ENCODE measurements at places on chromosomes 1 and 21.
A peak's percentile ranks its signal among the peaks of the same experiment; 100 is the strongest.

GRCh38 chr1:211843507-211844298, 13.1 kb upstream of the LPGAT1 start:
- H3K36me3 ChIP-seq = no peaks in the 10 kb centered on the region
- no peaks in the 10 kb centered on the region for H3K27me3 ChIP-seq
- H3K4me3 ChIP-seq = no peak overlapping the region
- H3K4me1 ChIP-seq = no peaks in the 10 kb centered on the region
- DNase-seq = no peak

DNA sequence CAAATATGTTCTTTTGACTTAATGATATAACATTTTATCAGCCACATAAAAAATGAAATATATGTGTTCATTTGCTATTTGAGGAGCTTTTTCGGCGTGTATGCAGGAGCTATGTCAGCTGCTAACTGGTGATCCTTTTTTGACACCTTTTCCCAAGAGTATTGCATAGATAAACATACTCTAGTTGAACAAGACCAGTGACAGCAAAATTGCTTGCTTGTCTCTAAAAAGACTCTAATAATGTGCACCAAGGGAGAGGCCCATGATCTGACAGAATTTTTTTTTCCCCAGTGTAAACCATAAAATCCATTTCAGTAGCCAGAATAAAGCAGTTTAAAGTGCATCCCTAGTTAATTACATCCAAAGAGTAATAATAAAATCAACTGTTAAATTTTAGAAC, 103.6 kb upstream of the BARHL2 start:
- DNase-seq = no peak
- H3K4me1 ChIP-seq = no peaks in the 10 kb centered on the region
- H3K27me3 ChIP-seq = no peaks in the 10 kb centered on the region
- H3K4me3 ChIP-seq = no peak overlapping the region
- H3K36me3 ChIP-seq = no peaks in the 10 kb centered on the region

- no peak overlapping the region for H3K27ac ChIP-seq
- H3K36me3 ChIP-seq = no peaks in the 10 kb centered on the region
- no peak overlapping the region for H3K4me3 ChIP-seq
- DNase-seq = no peak
- H3K27me3 ChIP-seq = no peaks in the 10 kb centered on the region
Measured at GRCh38 chr1:15358565-15359133, 51.0 kb upstream of the EFHD2 start.

DNA sequence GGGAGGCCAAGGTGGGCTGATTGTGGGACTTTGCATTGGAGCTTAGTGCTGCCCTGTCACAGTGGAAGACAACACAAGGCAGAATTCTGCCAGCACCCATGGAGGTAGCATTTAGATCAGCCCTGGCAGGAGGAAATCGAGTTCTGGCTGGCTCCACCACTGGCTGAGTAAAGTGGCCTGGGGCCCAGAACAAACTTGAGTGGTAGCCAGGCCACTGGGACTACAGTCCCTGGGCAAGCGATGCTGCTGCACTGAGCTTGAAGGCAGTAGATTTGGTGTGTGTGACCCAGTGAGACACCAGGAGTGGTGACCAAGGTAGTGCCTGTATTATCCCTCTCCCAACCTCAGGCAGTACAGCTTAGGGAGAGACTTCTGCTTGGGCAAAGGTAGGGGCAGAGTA, 22.5 kb upstream of the UHMK1 start:
- H3K4me1 ChIP-seq = no peaks in the 10 kb centered on the region
- no peak overlapping the region for H3K27ac ChIP-seq
- no peaks in the 10 kb centered on the region for H3K27me3 ChIP-seq
- DNase-seq = no peak
- H3K4me3 ChIP-seq = no peak overlapping the region
- no peaks in the 10 kb centered on the region for H3K36me3 ChIP-seq

- H3K36me3 ChIP-seq = no peaks in the 10 kb centered on the region
- H3K27ac ChIP-seq = no peak overlapping the region
- no peak overlapping the region for H3K4me3 ChIP-seq
Measured at GRCh38 chr1:10912441-10912840, 100.0 kb upstream of the TARDBP start.

DNA sequence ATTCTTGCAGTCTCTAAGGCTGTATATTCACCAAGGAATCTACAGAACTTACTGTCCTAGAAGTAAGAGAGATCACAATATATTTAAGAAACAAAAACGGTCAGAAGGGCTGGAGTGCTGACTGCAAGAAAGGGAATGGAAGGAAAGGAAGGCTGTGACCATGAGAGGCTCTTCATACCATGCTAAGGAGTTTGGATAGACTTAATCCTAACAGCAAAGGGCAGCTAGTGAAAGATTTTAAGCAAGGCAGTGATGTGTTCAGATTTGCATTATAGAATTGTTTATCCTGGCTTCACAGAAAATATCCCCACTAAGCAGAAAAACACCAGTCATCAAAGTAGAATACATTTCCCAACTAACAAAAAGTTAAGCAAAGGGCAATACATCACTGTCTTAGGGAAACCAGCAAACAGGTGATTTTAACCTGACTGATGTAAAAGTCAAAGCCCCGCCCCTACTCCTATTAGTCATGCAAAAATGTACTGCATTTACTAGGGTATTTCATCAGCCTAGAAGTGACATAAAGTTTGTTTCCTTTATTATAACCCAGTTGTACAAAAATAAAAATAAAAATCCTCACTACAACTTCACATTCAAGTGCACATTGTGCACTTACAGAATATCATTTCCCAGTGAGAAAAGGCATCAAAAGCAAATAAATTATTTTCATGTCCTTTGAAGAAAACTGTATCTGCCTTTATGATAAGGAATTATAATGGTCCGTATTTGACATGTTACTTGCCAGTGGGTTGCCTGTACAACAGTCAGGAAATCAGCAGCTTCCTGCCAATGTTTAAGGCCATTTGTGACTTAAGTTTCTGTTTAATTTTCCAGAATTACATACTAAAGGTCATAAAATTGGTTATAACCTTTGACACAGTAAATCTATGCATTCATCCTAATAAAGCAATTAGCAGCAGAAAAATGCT, 17.2 kb downstream of the JAK1 start:
- H3K4me3 ChIP-seq = no peak overlapping the region
- no peaks in the 10 kb centered on the region for H3K27me3 ChIP-seq
- no peak overlapping the region for H3K27ac ChIP-seq
- no peaks in the 10 kb centered on the region for H3K36me3 ChIP-seq

DNA sequence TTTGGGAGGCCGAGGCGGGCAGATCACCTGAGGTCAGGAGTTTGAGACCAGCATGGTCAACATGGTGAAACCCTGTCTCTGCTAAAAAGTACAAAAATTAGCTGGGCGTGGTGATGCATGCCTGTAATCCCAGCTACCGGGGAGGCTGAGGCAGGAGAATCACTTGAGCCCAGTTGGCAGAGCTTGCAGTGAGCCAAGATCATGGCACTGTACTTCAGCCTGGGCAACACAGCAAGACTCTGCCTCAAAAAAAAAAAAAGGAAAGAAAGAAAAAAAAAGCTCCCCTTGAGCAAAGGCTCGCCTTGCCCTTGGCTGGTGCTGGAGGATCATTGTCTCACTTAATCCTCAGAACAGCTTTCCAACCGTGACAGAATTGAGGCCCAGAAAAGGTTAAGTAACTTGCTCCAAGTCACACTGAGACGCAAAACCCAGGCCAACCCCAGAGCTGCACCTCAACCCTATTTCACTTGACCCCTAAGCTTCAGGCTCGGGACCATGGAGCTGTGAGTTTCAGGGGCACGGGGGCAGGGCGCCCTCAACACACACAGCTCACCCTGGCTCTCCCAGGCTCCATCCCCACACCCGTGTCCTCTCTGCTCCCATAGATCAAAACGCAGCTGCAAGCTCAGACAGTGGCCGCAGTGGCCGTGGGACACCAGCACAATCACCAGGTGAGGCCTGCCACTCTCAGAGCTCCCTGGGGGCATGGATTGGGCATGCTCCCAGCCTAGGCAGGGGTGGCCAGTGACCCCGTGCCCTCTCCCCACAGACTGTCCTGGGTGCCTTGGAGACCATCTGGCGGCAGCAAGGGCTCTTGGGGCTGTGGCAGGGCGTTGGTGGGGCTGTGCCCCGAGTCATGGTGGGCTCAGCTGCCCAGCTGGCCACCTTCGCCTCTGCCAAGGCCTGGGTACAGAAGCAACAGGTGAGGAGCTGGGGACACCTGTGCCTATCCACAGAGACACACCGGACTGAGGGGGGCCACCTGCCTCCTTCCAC, 1.6 kb downstream of the SLC25A34 start:
- H3K36me3 ChIP-seq = peaks cover 5% of the 10 kb centered on the region
- peaks cover 63% of the 10 kb centered on the region for H3K4me1 ChIP-seq
- H3K27me3 ChIP-seq = no peaks in the 10 kb centered on the region

GRCh38 chr1:205470131-205470530, 14.3 kb upstream of the BLACAT1 start:
- H3K27me3 ChIP-seq = no peaks in the 10 kb centered on the region
- no peaks in the 10 kb centered on the region for H3K36me3 ChIP-seq
- H3K4me3 ChIP-seq = no peak overlapping the region

DNA sequence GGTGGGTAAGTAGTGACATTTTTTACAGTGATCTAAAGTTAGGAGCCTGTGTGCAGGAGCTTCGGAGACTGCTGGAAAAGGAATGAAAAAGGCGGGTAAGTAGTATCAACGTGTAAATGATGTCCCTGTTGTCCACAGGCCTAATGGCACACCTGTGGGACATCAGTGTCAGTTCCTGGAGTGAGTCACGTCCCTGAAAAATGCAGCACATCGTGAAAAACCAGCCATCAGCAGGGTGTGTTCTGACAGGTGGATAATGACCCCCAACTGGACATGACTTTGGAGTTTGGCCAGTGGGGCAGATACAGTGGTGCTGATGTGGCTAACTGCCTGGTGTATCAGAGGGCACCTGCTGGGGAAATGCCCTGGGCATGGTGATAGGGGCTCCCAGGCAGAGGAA, 12.0 kb upstream of the PRDM15 start:
- DNase-seq = no peak
- no peak overlapping the region for H3K4me3 ChIP-seq
- H3K27me3 ChIP-seq = no peaks in the 10 kb centered on the region
- H3K4me1 ChIP-seq = peaks cover 6% of the 10 kb centered on the region
- H3K36me3 ChIP-seq = peaks cover 2% of the 10 kb centered on the region

GRCh38 chr1:195876792-195877191, 731.4 kb downstream of the KCNT2 start:
- no peak overlapping the region for H3K27ac ChIP-seq
- no peaks in the 10 kb centered on the region for H3K27me3 ChIP-seq
- no peak overlapping the region for H3K4me3 ChIP-seq
- DNase-seq = no peak
- no peaks in the 10 kb centered on the region for H3K4me1 ChIP-seq

GRCh38 chr1:186806477-186806876, 22.3 kb upstream of the PLA2G4A start:
- DNase-seq = no peak
- H3K4me3 ChIP-seq = no peak overlapping the region
- no peaks in the 10 kb centered on the region for H3K4me1 ChIP-seq
- H3K27ac ChIP-seq = no peak overlapping the region
- no peaks in the 10 kb centered on the region for H3K36me3 ChIP-seq
- H3K27me3 ChIP-seq = no peaks in the 10 kb centered on the region

DNA sequence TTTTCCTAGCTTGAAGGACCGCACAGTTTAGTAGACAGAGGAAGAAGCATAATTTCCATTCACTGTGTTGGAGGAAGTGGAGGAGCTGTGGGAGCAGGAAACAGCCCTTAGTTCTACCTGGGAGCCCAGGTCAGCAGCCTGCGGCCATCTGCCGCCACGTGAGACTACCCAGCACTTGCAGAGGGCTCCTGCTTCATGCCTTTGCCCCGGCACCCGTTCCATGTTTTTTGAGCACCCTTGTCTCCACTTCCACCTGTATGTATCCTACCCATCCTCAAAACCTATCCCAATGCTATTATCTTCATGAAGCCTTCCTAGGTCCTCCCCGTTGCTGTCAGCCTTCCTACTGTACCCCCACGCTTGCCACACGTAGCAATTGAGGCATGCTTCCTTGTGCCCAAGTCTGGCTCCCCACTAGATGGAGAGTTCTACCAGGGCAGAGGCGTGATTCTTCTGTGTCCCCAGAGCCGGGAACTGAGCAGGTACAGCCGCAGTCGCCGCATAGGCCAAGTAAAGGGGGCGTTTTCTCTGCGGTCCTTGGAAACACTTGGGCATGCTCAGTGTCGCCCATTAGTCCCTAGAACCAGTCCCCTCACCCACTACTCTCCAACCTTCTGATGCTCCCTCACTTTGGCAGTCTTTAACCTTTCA, 1.9 kb downstream of the SLC6A9 start:
- no peaks in the 10 kb centered on the region for H3K36me3 ChIP-seq
- no peaks in the 10 kb centered on the region for H3K27me3 ChIP-seq
- peak overlapping the region; percentile 45 for H3K4me3 ChIP-seq
- peak overlapping the region; percentile 91 for H3K27ac ChIP-seq
- H3K4me1 ChIP-seq = peaks cover 25% of the 10 kb centered on the region
- peak; percentile 33 for DNase-seq

- no peaks in the 10 kb centered on the region for H3K36me3 ChIP-seq
Measured at GRCh38 chr1:26060832-26061574, 6.4 kb downstream of the TRIM63 start.

GRCh38 chr1:84737590-84737989, 47.3 kb upstream of the SSX2IP start:
- H3K36me3 ChIP-seq = no peaks in the 10 kb centered on the region
- H3K27me3 ChIP-seq = no peaks in the 10 kb centered on the region
- no peak for DNase-seq
- no peak overlapping the region for H3K4me3 ChIP-seq
- no peak overlapping the region for H3K27ac ChIP-seq

GRCh38 chr1:169989246-169989645, 85.2 kb downstream of the KIFAP3 start:
- no peaks in the 10 kb centered on the region for H3K4me1 ChIP-seq
- no peak overlapping the region for H3K27ac ChIP-seq
- DNase-seq = no peak
- no peak overlapping the region for H3K4me3 ChIP-seq
- no peaks in the 10 kb centered on the region for H3K27me3 ChIP-seq

GRCh38 chr1:229281339-229281926, 10.5 kb downstream of the RAB4A start:
- no peak overlapping the region for H3K4me3 ChIP-seq
- H3K27me3 ChIP-seq = no peaks in the 10 kb centered on the region
- no peaks in the 10 kb centered on the region for H3K36me3 ChIP-seq
- H3K27ac ChIP-seq = no peak overlapping the region
- DNase-seq = no peak
- H3K4me1 ChIP-seq = peaks cover 41% of the 10 kb centered on the region

- H3K36me3 ChIP-seq = peaks cover 2% of the 10 kb centered on the region
- no peaks in the 10 kb centered on the region for H3K27me3 ChIP-seq
- peaks cover 49% of the 10 kb centered on the region for H3K4me1 ChIP-seq
- H3K27ac ChIP-seq = peak overlapping the region; percentile 91
Measured at GRCh38 chr1:226406401-226406881, 1.5 kb downstream of the PARP1 start.
